Keratinocyte (primary cell): ENCODE measurements at places on chromosomes 6 and 20.

GRCh38 chr20:3904857-3905256 is 15.7 kb downstream of the PANK2 start:
- DNase-seq: no peak

GRCh38 chr20:49630396-49630951 is 62.5 kb upstream of the PTGIS start:
- DNase-seq: no peak

DNA sequence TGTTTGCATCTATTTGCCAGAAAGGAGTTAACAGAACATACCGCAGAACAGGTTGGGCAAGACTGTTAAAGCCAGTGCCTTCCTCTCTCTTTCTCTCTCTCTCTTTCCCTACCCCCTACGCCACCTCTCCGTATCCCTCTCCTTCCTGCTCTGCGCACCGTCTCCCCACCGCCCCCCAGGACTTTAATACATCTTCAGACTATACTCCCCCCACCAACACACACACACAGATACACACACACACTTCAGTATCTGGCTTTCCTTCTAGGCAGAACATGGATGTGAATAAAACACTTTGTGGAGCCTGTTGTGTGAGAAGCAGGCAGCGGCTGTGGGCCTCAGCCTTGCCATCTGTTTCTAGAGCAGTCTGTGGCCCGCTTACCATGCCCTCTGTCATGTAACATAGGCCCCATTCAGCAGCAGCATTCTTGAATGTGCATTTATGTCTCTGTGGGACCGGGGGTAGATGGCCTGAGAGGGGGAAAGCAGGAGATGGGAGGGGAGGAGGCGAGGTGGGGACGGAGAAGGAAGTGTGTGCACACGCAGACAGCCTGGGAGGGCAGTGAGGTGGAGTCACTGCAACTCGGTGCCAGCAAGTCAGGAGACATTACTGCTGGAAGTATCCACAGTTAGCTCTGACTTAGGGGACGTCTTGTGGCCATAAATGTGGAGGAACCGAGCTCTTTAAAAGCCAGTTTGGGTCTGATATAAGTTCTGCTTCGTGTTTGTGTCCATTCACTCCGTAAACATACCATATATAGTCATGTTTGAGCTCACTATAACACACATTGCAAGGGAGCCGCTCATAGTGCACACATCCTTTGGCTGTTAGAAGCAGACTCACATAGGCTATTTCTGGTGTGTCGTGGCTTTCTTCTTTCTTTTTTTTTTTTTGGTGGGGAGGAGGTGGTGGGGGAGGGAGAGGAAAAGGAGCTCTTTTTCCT is 38.4 kb downstream of the RREB1 start:
- no peak for DNase-seq

GRCh38 chr6:136880748-136881460 is 41.2 kb upstream of the SLC35D3 start:
- no peak for DNase-seq

DNA sequence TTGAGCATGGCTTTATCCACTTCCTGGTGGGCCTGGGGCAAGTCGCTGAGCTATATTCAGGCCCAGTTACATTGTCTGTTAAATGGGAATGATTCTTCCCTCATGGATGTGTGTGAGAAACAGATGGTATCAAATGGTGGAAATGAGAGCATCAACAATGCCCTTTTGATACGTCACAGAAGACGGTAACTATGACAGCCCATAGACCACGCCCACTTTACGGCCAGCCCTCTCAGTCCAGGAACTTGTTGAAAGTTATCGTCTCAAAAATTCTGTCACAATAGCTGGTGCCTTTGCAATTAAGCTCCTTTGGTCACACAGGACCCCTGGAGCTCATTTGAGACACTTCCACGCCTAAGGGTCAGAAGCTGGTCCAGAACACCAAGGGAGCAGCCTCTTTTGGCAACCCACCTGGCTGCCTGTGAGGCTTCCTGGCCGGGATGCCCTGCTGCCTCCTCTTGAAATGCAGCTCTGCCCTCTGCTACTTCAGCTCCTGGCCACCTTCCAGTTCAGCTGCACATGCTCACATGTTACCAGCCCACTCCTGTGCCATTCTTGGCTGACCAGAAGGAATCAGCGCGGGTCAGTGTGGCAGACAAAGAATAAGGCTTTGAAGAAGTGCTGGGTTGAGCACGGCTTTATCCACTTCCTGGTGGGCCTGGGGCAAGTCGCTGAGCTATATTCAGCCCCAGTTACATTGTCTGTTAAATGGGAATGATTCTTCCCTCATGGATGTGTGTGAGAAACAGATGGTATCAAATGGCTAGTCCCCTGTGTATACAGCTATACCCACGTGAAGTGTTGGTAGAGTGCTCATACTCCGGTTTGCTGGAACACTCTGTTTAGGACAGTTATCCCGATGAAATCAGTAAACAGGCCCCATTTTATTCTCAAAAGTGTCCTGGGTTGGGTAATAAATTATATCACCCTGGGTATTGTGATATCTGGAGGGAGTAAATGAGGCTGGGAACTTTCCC is 199.2 kb upstream of the SUPT3H start:
- no peak for DNase-seq

DNA sequence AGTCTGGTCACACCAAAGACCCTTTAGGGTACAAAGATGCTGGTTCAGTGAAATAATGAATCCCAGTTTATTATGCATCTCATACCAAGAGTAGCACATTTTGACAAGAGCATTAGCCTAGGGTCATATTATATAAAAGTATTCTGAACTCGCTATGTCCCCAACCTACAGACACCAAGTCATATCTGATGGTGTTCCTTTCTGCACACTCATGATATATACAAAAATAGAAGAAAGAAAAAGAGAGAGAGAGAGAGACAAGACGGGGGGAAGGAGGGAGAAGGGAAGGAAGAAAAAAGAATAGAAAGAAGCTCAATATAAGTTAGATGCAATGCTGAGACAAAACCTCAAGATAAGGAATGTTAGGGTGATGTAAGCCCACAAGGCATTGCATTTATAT is 131.1 kb downstream of the DST start:
- no peak for DNase-seq

DNA sequence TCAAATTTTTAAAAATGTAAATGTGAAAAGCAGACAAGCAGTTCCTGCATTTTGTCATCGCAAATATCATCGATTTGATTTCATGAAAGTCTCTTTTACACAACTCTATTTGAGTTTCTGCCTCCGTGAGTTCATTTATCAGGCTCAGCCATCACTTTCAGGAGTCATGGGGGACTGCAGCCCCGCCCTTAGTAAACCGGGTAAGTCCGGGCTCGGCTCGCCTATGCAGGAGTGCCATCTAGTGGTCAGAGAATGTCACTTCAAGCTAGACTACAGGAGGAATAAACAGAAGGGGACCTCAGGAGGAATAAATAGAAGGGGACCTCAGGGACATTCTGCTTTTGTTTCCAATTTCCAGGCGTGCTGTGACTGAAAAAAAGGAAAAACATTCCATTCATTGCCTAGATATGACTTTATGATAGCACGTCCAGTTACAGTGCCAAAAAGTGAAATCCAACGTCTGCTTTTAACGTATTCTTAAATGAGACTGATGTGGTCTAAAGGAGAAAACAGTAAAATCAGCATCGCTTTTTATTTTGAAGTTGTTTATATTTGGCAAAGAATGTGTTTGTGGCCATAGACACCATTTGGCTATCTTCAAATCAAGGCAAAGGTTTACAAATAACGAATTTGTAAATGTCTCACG is 333.9 kb downstream of the HACE1 start:
- DNase-seq: peak; percentile 28

DNA sequence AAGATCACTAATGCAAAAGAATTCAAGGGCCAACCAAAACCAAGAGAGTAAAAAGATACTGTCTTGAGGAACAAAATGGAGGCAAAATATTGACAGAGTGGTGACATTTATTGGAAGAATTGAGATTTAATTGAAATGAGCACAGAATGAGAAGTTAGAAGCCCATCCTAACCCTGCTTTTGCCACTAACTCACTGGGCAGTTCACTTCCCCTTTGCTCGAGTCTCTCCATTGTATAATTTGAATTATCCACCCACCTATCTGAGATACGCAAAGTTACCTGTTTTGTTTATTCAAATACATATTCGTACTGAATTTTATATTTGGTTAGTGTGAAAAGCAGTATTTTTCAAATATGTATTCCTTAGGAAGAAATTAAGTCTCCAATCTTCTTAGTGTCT is 204.5 kb upstream of the PRDM1 start:
- DNase-seq: no peak

DNA sequence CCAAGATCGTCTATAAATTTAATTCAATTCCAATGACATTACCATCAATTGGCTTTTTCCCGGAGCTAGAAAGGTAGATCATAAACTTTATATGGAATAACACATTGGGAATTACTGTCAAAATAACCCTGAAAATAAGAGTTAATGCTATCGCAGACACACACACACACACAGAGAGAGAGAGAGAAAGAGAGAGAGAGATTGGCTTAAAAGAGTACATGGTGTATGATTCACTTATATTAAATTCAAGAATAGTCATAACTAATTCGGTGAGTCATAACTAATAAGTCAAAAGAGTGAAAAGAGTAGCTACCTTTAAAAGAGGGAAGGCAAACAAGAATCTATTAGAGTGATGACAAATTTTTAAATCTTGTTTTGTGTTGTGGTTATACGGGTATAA is 425.5 kb downstream of the TBC1D32 start:
- no peak for DNase-seq

DNA sequence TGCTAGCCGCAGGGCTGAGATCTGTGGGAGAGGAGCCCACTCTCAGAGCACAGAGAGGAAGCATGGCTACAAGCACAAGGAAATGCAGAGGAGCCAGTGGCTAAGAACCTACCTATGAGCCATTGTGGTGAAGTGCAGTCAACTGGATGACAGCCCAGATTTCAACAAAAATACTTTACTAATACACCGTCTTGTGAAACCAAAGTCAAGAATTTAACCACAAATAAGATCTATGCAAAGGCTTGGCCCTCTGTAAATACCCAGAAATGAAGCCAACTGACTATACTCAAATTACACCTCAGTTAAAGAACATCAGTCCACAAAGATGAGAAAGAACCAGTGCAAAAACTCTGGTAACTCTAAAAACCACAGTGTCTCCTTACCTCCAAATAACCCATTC is 40.1 kb upstream of the PTCHD4 start:
- no peak for DNase-seq

DNA sequence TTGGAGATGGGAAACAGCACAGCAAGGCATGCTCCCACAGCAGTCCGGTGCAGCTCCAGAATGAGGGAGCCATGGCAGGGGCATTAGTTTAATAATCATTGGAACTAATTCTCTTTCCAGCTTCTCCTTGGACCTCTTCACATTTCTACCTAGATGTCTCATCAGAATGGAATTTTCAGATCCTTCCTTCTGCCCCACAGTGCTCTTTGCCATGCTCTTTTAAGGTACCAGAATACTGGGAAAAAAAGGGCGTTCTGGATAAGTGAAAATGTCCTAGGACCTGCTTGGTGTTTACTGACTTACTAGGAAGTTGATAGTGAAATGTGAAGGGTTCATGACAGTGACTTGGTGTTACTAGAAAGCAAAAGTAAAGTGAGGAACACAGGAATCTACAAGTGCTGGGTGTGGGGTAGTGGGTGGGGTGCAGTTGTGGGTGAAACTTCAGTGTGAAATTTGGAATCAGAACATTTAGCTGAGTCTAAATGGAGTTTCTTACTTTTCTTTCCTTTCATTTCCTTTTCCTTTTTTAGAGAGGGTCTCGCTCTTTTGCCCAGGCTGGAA is 207.1 kb downstream of the ARID1B start:
- no peak for DNase-seq

DNA sequence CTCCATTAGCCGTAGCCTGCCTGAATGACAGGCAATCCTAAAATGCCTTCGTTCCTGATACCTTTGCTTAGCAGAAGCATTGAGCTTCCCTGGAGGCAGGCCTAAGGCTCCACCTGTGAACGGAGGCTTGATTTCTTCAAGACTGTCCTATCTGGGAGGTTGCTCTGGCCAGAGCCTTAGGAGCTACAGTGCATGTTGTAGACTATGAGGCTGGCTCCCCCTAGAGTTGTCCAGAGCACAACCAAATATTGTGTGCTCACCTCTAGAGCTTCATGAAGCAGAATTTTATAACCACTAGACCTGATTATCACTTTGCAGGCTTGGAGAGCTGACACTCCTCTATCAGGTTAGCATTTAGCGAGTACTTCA is 217.8 kb downstream of the MAFB start:
- no peak for DNase-seq

GRCh38 chr6:27674882-27675281 is 202.0 kb upstream of the ZNF184 start:
- no peak for DNase-seq

- DNase-seq: no peak
Observed at GRCh38 chr6:94636780-94637385, 940.5 kb upstream of the MANEA start.

GRCh38 chr20:21820688-21821087 is 115.2 kb downstream of the PAX1 start:
- no peak for DNase-seq

DNA sequence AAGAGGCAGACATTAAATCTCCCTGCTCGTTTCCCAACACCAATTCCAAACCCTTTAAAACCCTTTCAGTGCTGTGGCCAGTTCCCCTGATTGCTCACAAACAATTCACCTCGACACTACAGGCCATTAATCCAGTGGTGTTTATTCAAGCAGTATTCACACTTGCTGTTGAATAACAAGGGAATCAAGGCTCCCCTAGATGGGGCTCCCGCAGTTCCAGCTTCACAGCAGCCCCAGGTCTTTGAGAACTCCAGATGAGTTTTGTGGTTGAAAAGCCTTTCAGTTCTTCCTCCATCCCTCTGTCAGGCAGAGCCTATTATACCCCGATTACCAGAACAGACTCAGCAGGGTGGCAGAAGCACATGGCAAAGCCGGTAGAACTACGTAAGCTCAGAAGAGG is 36.2 kb downstream of the JAG1 start:
- DNase-seq: no peak

- DNase-seq: no peak
Observed at GRCh38 chr20:23683807-23684206, 5.0 kb downstream of the CST4 start.

GRCh38 chr20:10090588-10091166 is 55.9 kb downstream of the ANKEF1 start:
- no peak for DNase-seq

DNA sequence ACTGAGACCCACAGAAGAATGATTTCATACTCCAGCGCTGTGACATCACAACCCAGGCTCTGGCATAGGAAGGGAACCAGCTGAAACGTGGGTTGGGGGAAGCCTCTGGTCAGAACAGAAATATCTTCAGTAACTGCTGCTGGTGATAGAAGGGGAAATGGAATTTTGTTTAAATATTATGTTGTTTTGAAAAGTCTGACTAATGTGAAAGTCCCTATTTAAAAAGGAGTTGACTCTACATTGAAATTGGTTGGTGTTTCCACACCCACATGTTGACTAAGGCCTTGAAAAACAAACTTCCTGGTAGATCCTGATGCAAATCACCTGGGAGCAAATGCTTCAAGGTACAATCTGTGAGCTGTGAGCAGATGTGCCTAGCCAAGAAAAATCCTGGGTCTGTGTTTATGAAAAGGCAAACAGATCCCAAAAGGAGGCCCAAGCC is 24.5 kb upstream of the TCP11 start:
- no peak for DNase-seq
